NCI-H1048 (cell line): ENCODE measurements at places on chromosomes 7 and 10.

DNA sequence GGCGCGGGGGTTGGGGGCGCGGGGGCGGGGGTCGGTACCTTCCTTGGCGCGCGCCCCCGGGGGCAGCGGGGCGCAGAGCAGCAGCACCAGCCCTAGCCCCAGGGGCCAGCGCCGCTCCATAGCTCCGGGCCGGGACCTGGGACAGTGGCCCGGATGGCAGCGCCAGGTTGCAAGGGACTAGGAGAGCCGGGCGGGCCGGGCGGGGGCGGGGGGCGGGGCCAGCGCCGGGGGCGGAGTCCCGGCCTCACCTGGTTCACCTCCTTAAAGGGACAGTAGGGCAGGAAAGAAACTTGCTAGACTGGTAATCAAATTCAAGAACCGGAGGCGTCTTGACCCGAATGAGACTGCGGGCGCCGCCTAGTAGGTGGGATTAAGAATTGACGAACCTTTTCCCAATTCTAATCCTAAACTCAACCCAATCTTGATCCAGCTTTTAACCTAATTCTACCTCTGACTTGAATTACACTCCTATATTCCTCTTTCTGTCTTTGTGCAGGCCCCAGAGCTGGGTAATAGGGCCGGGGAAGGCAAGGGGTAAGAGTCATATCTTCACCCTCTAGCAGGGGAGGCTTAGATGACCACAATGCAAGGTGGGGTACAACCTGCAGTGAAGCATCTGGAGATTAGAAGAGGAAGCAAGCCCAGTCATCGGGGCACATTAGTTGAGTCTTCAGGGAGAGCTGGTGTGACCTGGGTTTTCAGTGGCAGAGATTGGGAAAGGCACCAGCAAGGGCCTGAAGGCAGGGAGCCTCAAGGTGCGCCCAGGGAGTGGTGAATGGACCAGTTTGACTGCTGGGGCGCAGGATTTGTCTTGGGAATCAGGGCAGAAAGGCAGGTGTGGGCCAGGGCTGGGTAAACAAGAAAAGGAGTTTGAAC, at the start of gene EPHA1:
Gene EPHA1 (minus strand): TSS at position 171 of the 876 bp plus-strand sequence. CDS start 51 bp downstream, at position 120.
- DNase-seq = peak; percentile 28

- no peak for DNase-seq
These were observed 666.0 kb upstream of the LRRTM3 start for GRCh38 chr10:66259836-66260235.

DNA sequence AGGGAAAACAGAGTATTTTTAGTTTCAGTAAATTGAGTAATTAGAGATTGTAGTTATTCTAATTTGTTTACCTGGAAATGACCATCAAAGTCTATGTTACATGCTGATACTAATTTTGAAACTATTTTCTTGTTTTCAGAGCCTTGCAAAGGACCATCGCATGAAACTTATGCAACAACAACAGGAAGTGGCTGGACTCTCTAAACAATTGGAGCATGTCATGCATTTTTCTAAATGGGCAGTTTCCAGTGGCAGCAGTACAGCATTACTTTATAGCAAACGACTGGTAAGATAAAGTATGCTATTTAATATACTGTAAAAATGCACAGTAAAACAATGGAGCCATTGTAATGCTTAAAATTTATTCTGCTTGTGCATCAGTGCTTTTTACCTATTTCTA, 78.5 kb downstream of the TRIM24 start:
- no peak for DNase-seq

- no peak for DNase-seq
These were observed 11.6 kb downstream of the FRG2B start for GRCh38 chr10:133614830-133615580.

DNA sequence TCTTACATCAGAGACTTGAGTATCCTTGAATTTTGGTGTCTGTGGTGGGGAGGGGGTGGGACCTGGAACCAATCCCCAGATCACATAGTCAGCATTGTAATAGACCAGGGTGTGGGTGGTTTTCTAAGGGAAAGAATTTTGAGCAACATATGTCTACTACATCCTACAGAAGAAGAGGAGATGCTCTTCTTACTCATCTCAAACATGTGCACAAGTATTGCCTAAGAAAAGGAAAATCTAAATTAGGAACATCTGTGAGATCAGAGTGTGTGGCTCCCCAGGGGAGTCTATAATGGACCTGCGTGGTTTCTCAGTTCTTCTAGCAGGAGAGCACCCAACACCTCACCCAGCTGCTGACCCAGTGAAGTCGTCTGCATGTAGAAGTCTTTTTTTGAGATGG, 148.8 kb downstream of the CCDC3 start:
- DNase-seq = no peak

DNA sequence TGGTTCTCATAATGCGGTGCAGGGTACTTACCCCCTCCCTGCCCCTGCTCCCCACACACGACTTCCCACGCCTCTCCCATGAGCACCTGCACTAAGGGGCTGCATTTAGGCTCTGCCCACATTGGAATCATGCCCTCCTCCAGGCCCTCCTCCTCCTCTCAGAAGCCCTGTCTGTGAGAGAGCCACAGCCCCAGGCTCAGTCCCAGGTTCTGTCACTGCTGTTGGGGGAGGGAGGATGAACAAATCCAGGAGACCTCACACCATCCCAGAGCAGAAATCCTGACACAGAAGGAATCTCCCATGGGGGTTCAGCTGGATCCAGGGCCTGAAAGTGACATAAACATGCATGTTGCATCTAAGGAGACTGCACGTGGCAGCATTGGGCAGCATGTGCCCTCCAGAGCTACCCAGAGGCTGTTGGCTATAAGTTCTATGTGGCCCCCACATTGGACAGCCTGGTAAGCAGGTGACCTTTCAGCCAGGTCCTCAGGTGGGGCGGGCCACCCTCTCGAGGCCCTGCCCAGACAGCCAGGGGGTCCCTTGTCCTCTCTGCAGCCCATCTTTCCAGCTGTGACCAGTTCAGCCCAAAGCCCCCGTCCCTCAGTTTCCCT, 1.6 kb upstream of the PILRA start:
- no peak for DNase-seq

- no peak for DNase-seq
These were observed 160.0 kb upstream of the ANK3 start for GRCh38 chr10:60549686-60550085.

- DNase-seq = no peak
These were observed 114.7 kb downstream of the ZMIZ1 start for GRCh38 chr10:79183468-79183865.

DNA sequence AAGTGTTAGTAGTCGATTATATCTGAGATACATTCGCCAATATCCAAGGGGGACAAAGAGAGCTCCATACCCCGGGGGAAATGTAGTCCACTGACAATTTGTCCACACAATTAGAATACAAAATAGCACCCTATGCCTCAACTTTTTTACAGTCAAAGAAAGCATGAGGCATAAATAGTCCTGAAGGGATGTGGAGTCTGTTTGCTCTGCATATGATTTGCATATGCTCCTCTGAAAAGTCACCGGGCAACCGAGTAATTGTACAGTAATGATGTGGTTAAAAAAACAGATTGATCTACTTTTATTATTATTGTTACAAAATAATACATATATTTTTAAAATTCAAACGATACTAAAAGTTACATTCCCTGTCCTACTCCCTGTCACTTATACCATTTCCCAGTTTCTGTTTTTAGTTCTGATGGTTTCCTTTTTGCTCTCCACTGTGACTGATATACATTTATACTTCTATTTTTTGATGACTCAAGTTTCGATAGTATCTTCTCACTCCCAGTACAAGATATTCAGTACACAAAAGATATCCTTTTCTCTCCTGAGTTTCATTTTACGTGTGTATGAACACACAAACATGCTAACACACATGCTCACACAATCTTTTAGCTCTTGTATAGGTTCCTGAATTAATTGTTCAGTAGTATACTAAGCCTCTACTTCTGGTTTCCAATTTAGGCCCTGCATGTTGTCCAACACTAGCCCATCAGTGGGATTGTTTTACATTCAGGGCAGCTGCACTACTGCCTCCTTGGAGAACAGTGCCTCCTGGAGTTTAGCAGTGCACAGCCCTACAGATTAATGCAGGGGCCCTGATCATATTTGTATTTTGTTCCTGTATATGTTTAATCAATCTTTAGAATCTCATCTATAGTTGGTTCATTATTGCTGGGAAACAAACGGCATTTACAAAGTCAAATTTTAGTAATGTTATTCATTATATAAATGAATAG, 130.9 kb downstream of the TES start:
- no peak for DNase-seq

- no peak for DNase-seq
These were observed 111.5 kb downstream of the HDAC9 start for GRCh38 chr7:18607025-18607424.

GRCh38 chr7:94190599-94191061, 186.5 kb upstream of the BET1 start:
- DNase-seq = no peak

DNA sequence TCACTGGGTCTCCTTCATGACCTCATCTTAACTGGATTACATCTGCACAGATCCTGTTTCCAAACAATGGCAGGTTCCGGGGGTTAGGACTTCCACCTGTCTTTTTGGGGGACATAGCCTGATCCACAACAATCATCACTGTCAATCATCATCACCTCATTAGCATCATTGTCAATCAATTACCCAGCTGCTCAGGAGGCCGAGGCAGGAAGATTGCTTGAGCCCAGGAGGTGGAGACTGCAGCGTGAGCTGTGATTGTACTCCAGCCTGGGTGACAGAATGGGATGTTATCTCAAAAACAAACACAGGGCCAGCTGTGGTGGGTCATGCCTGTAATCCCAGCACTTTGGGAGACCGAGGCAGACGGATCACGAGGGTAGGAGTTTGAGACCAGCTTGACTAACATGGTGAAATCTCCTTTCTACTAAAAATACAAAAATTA, 18.7 kb downstream of the AMZ1 start:
- no peak for DNase-seq

DNA sequence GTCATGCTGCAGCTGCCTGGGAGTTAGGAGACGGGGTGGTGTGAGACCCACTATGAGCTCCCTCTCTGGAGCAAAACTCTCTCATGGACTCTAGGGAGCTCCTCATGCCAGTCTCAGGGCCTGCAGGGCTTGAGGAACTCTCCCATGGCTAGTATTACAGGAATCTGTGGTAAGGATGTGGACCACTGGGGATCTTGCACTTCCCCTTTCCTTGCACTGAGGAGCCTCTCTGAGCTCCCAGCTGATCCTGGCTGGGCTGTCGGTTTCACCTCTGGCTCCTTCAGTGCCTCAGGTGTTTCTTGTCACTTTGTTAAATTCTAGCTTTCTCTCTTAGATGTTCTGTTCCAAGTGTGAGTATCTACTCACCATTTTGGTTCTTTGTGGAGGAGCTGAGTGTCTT, 71.6 kb upstream of the IMMP2L start:
- DNase-seq = no peak

GRCh38 chr7:29095631-29096445, 50.5 kb downstream of the CPVL start:
- no peak for DNase-seq

DNA sequence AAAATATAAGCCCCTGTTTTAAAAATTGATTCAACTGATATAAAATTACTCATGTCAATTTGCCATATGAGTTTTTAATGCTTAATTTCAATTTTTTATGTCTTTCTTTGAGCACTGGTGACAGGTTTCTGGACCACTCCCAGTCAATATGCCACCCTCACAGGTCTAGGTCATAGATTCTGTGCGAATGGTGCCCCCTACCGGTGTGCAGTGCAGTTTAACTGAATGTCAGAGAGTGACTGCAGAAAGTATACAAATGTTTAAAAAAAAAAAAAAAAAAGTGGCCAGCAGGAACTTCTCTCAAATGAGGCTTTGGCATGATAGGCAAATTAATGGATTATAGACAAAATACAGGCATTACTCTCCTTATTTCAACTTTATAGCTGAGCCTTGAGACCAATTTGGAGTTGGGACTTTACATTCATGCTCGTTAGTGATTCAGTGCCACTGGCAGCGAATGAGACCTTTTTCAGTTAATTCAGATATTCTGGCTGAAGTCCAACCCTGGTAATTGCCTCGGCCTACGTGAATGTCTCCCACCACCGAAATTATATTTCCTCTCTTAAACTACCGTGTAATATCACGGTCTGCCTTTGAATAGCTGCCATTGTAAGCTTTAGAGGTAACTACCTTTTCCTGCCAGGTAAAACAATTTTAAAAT, 427.6 kb downstream of the PHTF2 start:
- DNase-seq = peak; percentile 74

DNA sequence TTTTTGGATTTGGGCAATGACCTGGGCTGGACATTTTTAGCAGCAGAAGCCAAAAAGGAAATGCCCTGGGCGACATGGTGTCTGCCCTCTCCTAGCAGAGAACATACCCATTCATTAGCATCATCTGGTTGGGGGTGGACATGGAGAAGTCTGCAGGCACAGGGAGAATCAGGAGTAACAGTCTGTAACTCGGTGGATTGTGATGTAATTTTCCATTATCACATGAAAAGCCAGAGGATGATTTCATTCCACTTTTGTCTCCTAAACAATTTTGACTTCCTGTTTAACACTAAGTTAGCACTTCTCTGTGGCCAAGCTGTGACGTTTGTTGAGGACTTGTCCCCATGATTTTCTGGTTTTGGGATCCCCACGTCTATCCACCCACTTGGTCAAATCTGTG, 153.8 kb upstream of the HABP2 start:
- no peak for DNase-seq

DNA sequence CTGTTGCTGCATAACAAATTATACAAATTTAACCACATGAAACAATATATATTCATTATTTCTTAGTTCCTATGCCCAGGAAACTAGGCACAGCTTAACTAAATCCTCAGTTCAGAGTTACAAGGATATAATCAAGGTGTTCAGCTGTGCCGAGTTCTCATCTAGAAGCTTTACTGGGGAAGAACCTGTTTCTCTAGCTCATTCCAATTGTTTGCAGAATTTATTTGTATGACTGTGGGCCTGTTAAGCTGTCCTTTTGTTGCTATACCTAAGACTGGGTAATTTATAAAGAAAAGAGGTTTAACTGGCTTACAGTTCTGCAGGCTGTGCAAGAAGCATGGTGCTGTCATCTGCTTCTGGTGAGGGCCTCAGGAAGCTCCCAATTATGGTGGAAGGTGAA, 21.8 kb upstream of the MDFIC start:
- DNase-seq = no peak

GRCh38 chr7:91468256-91468655, 204.0 kb downstream of the FZD1 start:
- no peak for DNase-seq

GRCh38 chr7:74202841-74203556, 6.8 kb upstream of the LAT2 start:
- DNase-seq = no peak

GRCh38 chr10:43268491-43268890, 1.6 kb upstream of the RASGEF1A start:
- DNase-seq = no peak

GRCh38 chr7:3859431-3859830, 558.4 kb downstream of the SDK1 start:
- no peak for DNase-seq

- DNase-seq = no peak
These were observed 2.0 kb downstream of the BAZ1B start for GRCh38 chr7:73519867-73520672.
